ENCODE measurements at places on chromosomes 2 and 18.

GRCh38 chr2:149421791-149422190 lies 91.4 kb downstream of the LYPD6 start:
- no peak for DNase-seq

- no peak for DNase-seq
These were observed 231.7 kb downstream of the ARL6IP6 start for GRCh38 chr2:152950126-152950525.

GRCh38 chr2:43800894-43801293 lies 27.1 kb downstream of the DYNC2LI1 start:
- no peak for DNase-seq

DNA sequence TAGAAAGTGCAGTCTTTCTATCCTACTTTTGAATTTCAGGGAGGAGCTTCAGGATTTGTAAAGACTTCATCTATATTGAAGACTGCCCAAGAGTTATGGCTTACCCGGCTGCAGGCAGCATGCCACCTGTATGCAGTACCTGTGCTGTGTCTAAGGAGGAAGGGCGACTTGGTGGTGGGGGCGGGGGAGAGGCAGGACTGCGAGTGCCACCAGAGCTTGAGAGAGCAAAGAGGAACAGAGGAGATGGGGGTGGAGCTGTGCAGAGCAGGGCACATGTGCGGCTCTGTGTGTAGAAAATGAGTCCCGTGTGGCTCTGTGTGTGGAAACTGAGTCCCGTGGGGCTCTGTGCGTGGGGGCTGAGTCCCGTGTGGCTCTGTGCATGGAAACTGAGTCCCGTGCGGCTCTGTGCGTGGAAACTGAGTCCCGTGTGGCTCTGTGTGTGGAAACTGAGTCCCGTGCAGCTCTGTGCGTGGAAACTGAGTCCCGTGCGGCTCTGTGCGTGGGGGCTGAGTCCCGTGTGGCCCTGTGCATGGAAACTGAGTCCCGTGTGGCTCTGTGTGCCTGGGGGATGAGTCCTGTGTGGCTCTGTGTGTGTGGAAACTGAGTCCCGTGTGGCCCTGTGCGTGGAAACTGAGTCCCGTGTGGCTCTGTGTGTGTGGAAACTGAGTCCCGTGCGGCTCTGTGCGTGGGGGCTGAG lies 43.2 kb downstream of the LDLRAD4 start:
- no peak for DNase-seq

GRCh38 chr18:37176621-37176934 lies 347.7 kb downstream of the KIAA1328 start:
- no peak for DNase-seq
